Psoas muscle (tissue), 8 donors: ENCODE measurements at places on chromosomes 5 and 9. TPM values are rescaled to one million over a fixed set of nuclear protein-coding genes. Genes with fewer than 3 reads are reported as not detected.
A peak's percentile ranks its signal among the peaks of the same experiment; 100 is the strongest.

The HARS2 gene
- polyA plus RNA-seq = 38.0 TPM

- peak; percentile 88 for DNase-seq
These were observed 13.3 kb downstream of the SPATA9 start for GRCh38 chr5:95669540-95669939.

GRCh38 chr5:5480481-5481111, 58.1 kb downstream of the ICE1 start:
- DNase-seq = no peak

DNA sequence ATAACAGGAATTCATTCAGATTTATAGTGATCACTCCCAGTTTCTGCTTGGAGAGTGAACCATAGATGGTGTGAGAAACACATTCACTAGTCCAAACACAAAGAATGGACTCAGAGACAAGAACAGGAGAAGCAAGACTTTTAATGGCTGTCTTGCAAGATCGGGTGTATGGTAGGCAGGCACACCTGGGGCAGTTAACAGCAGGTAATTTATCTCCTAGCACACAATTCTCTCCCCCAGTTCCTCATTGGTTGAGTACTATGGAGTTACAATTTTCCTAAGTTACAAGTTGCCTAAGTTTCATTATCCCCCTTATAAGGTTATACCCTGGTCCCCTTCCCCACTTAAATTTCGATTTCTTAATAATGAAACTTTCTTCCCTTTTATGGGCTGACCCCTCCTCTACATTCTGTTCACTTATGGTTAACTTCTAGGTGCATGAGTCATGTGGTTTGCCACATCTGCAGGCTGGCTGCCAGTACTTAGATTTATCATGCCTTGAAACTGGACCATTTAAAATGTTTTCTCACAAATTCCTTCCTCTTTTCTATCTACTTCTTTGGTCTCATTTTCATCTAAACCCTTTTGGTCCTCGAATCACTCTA, 623.3 kb downstream of the HINT1 start:
- DNase-seq = no peak

DNA sequence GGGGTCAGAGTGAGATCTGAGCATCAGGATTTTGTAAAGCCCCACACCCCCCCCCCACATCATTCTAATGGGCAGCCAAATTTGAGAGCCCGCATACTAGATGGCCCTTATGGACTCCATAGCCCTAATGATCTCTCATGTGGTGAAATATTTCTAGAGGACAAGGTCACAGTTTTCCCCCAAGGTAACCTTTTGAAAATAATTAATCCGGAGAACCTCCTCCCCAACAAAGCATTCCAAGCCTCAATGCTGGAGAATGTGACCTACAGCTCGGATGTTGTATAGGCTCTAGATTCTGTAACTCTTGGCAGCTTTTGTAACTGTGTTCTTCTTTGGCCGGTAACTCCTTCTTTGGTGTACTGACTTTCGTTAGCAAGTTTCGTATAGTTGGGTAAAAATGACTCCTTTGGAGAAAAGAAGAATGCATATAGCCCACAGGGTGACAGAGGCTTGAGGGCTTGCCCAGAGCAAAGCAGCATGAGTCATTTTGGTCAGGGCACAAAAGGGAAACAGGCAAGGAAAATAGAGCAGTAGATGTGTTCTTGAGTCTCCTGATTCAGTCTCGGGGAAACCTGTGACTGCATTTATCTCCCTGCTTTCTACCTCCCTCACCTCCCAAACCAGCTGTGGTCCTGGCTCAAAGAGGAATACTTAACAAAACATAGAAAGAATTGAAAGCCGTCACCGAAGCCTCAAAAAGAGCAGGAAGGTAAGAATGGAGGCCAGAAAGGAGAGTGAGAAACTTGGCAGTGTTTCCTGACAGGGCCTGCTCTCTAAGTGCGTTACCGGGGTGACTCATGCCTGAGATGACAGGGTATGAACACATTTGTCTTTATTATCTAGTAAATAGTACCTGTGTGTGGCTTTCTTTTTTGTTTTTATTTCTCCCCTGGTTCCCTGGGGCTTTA, 6.6 kb upstream of the XPA start:
- no peak for DNase-seq

- DNase-seq = peak; percentile 33
These were observed 73.6 kb downstream of the FAM114A2 start for GRCh38 chr5:153964880-153965645.

DNA sequence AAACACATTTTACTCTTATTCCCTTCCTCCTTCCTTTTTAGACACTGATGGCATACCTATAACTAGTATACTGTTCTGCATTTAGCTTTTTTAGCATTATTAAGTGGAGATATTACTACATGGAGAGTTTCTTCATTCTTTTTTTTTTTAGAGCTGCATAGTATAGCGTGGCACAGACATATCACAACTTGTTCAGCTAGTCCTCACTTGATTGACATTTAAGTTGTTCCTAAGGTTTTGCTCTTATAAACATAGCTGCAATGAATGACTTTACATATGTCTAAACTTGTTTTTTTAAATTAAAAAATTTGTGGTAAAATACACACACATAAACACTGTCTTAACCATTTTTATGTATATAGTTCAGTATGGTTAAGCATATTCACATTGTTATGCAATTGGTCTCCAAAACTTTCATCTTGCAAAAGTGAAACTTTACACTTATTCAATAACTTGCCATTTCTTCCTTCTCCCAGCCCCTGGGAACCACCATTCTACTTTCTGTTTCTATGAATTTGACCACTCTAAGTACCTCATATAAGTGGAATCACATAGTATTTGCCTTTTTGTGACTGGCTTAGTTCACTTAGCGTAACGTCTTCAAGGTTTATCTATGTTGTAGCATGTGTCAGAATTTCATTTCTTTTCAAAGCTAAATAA, 48.7 kb downstream of the ANKDD1B start:
- DNase-seq = no peak

- DNase-seq = no peak
These were observed 90.8 kb upstream of the IRX4 start for GRCh38 chr5:1973391-1974013.

DNA sequence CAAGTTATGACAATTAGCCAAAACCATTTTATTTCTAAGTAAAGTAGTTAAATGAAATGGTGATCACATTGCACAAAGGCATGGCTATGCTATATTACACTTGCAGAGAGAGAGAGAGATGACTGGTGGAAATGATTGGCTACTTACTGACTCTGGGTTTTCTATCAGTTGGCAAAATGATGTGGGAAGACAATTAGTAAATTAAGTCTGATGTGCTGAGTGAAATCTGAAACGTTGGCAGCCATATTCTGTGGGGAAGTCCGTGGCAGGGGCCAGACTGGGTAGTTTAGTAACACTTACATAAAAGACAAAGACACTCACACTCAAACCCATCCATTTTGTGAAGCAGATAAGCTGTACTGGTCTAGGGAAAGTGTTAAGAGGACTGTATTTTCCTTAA, 61.6 kb downstream of the ANXA1 start:
- no peak for DNase-seq

GRCh38 chr5:139647506-139648204, 494 bp upstream of the CXXC5 start:
- DNase-seq = no peak

The RGS3 gene
- polyA plus RNA-seq = 7.1 TPM

The PTGES2 gene
- 134 TPM for polyA plus RNA-seq

DNA sequence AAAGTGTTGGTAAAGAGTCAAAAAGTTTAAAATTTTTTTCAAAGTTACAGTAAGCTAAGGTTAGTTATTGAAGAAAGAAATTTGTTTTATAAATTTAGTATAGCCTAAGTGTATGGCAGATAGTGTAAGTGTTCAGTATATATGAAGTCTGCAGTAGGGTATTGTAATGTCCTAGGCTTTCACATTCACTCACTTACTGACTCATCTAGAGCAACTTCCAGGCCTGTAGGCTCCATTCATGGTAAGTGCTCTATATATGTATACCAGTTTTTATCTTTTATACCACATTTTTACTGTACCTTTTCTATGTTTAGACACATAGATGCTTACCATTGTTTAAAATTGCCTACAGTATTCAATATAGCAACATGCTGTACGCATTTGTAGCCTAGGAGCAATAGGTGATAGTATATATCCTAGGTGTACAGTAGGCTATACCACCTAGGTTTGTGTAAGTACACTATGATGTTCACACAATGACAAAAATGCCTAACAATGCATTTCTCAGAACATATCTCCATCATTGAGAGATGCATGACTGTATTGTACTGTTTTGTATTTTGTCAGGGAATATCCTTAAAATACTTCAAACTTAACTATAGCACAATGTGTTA, 38.5 kb downstream of the CYSTM1 start:
- DNase-seq = no peak

DNA sequence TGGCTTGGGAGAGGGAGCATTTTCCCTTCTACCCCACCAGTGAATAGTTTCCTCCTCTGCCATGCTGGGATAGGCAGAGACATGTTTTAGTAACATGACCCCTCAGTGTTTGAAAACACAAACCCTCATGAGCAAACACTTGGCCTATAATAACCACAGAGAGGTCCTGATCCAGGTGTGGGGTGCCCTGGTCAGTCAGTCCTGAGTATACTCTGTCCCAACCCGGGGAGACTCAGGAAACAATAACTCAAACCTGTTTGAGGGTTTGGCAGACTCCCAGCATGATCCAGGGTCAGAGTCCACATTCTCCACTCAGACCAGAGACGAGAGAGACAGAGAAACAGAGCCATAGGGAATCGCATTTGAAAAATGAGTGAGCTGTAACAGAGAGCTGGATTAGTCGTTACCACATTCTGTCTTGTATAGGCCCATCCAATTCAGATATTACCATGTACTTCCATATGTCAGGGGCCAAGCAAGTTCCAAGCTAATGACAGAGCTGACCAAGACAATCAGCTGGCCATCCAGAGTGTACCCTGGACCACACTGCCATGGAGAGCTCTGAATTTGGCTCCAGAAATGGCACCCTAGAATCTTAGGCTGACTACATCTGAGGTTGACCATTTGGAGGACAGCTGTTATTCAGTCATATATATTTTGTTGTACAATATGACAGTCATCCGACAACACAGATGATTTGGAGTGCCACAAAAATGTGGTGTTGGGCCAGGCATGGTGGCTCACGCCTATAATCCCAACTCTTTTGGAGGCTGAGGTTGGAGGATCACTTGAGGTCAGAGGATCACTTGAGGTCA, 4.2 kb upstream of the CA9 start:
- DNase-seq = no peak

DNA sequence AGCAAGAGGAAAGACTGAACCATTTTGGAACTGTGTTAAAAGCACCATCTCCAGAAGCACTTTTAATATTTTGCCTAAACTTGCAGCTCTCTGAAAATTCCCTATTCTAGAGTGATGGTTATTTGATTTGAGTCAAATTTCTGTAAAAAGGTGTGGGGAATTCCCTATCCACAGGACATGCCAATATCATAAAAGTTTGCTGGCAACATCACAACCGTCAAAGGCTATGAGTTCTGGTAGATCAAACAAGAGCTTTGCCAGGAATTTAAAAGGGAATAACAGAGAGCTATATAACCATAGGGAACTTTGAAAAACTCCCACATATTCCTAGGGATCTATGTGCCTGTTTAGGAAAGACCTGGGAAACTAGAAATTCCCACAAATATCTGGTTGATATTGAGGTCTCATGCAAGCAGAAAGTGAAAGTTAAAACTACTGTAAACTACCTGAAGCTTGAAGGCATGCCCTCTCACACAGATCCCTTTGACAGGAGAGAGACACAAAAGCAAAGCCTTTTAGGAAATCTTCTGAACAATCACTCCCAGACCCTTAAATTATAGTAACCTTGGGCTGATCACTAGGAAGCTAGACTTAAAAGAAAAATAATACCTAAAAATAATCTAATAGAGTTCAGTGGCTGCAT, 549.9 kb downstream of the ANXA1 start:
- no peak for DNase-seq

DNA sequence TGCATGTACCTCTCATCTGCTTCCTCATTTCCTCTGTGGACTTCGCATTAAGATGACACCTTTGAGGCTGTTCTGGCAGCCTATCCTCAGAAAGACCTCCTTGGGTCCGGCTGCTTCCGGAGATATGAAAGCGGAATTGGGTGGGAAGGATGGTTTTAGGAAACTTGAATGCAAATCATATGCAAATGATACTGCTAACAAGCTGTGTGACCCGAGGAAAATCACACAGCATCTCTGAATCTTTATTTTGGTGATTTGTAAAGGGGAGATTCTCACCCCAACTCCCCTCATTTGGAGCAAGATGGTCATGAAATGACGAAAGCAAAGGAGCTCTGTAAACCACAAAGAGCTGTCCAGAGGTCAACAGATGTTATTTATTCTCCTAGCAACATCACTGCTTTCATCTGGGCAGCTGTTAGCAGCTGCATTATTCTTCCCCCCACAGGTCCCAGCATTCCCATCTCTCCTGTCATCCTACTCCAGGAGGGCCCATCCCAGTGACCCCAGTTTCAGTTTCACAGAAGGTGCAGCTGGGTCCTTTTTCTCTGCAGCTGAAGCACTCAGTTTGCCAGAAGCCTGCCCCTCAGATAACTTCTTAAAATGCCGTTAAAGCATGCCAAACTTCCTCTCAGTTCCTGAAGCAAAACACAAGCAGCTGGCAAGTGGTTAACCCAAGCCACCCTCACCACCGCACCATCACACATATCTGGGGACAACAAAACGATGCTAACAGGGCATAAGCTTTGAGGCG, 269.5 kb downstream of the SEC61B start:
- no peak for DNase-seq

DNA sequence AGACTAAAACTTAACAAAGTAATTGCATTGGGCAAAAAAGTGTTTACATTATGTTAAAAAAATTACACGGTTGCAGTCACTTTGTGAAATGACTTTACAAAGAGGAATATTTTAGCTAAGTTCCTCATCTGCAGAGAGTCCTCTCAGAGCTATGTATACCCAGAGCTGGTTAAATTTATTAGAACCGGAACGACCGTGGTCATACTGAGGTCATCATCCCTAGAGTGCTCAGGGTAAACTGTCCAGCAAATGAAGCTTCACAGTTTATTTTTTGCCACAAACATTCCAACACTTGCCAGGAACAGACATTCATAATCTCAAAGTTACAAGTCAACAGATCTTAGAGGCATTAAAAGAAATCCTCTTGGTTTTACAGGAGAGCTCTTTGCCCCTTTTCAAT, 897 bp downstream of the ROPN1L start:
- no peak for DNase-seq

DNA sequence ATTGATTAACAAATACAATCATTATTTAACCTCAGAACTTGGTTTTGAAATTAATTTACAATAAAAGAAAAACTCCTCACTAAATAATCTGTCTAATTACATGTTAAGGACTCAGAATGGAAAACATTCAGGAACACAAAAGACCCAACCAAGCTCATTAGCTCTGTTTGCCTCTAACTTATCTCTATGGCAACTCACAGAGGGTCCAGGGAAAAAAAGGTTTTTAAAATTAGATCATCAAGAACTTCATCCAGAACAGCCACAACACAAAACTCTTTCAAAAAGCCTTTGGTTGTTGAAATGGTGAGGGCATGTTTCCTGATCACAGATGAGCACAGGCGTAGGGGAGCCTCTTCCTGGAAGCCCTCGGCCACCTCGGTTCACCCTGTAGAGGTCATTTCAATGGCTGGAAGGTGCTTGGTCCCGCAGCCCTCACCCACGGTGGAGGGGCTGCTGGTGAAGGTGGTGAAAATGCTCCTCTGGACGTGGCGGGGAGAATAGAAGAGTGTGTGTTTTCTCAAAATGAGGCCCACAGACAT, 17.2 kb upstream of the TCF7 start:
- peak; percentile 26 for DNase-seq
